ENCODE measurements at places on chromosomes 5 and 9.

DNA sequence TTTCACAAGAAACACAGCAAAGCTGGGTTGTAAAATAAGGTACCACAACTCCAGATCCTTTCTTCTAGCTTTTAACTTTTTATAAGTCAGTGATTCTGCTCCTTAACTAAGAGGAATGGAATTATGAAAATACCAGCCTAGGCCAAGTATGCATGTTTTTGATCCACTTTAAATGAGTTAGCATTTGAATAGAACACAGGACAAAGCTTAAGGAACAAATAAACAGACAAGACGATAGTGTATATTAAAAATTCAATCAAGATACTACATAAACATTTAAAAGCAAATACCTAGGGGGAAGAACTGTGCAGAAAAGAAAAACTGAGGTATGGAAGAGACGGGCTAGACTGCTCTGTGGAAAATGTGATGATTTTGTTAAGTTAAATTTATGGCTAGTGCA is 200.7 kb downstream of the LURAP1L start:
- DNase-seq = no peak

DNA sequence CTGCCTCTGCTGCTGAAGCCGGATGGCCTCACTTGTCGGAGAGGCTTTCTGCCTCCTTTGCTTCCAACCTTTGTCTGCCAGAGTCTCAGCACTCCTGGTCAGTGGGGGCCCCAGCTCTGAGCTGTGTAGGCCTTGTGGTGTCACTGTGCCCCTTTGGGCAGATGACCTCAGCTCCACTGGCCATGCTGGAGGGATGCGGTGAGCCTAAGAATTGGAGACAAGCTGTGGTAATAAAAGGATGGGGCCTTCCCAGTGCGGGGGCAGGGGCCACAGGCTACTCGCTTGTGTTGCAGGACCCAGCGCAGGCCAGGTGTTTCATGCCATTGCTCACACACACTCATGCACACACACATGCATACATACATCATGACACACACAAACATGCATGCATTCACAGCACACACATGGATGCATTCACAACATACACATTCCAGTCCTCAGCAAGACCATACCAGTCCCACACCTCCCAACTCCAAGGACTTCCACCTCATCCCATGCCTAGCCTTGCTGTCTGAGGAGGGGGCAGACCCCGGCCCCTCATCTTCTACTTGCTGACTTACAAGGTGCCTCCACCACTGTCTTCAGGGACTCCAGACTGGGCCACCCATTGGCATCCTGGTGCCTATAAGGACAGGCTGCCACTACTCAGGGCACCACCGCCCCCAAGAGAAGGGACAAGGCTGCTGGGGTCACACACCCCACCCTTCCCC is 237.7 kb downstream of the SYK start:
- no peak for DNase-seq

DNA sequence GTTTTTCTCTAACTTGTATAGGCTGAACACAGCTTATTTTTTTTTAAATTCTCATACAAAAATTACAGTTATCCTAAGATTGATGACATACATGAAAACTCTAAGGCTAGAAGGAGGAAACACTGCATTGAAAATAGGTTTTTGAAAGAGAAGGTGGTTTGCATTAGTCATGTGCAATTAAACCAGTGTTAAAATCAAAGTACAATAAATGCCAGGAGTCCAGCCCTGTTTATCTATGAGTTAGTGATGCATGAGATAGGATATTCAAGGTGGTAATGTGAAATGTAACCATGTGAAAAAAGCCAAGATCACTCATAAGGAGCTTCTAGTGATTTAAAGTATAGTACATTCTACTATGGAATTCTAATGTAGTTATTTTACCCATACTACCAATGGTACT is 444.9 kb upstream of the CYLC2 start:
- no peak for DNase-seq

GRCh38 chr9:128638580-128638979 is 18.1 kb downstream of the DYNC2I2 start:
- DNase-seq = no peak

DNA sequence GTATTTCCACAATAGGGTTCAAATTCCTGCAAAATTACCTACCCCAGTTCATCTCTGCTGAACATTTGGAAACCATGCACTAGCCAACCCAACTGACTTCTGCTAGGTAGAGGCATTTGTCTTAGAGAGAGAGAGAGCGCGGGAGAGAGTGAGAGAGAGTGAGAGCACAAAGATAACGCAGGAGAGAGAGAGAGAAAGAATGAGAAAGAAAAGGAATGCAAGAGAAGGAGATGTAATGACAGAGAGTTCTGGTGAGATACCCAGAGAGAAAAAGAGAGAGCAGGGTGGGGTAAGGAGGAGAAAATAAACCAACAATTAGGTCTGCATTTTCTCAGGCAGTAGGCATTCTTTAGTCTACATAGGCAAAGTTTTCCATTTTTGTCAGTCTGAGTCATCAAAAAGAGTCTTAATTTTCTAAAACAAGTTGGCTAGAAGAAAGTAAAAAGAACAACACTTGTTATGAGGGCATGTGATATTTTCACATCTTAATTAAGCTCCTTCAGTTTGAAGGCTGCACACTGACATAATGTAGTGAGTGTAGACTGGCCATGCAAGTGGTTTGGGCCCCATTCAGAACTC is 98.2 kb downstream of the MAP1B start:
- DNase-seq = no peak

DNA sequence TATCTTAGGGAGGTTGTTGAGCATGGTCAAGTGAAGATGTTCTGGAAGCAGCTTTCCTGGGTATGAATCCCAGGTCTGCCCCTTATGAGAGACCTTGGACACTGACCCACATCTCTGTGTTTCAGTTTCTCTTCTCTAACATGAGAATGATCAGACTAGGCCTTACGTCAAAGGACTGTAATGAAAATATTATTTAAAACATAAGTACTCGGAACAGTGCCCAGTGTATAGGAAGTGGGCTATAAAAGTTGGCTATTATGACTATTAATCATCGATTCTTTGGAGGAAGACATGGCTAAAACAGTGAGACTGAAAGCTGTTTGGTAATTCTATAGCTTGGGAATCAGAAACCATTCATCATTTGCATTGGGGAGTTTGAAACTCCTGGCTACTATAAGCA is 65.3 kb upstream of the MYO10 start:
- no peak for DNase-seq

- DNase-seq = no peak
Observed at GRCh38 chr5:40141896-40142295, 537.8 kb upstream of the PTGER4 start.

DNA sequence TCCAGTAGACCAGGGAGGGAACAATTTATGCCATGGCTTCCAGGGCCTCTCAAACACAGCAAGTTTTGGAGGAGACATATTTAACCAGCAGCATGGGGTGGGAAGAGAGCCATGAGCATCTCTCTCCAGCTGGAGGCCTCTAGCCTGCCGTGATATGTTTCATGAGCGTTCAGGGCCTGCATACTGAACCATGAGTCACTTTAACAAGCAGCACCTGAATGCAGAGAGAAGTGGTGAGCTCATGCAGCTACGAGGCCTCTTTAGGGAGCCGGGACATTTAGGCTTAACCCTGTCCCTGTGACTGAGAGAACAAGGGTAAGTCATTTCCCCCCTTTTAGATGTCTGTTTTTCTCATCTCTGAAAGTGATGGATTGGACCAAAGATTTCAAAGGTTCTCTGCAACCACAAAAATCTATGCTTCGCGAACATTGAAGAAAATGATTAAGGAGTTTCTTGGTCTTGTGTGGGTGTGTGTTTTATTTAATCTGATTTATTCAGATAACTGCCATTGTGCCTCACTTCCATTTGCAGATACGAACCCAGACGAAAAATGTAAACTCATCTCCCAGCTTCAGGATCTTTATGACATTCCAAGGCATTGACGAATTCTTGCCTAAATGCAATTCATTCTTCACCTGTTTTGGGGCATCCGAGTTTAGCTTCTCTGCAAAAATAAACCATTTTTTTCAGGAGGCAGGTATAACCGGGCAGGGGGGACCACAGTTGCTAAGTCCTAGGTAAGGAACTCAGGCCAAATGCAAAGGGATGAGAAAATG is 157.0 kb downstream of the GABBR2 start:
- DNase-seq = no peak

DNA sequence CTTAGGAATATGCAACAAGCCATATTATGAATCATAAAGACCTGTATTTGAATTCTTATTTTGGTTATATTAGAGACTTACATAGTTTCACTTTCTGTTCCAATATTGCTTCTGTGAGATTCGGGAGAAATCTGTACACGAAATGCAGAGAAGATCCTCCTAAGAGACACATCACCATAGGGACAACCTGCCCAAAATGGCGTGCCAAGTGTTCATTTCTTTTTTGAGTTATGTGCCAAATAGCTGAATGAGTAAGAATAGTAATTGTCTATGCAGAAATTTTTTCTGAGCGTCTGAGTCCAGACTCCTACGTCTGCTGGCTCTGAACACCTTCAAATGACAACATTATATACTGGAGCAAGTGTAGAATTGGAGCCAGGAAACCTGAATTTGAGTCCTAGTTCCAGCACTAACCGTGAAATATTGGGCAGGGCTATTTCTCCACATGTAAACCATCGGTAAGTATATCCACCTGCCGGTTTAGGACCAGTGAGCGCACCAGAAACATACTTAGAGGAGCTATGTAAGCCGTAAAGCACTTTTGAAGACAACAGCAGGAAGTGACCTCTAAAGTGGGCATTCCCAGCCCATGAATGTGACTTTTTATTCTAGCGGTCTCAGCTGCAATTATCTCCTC is 163.9 kb upstream of the DMRT1 start:
- DNase-seq = no peak

GRCh38 chr9:129334105-129334935 is 156.3 kb upstream of the IER5L start:
- no peak for DNase-seq

GRCh38 chr5:120405286-120405864 is 58.7 kb upstream of the PRR16 start:
- no peak for DNase-seq

DNA sequence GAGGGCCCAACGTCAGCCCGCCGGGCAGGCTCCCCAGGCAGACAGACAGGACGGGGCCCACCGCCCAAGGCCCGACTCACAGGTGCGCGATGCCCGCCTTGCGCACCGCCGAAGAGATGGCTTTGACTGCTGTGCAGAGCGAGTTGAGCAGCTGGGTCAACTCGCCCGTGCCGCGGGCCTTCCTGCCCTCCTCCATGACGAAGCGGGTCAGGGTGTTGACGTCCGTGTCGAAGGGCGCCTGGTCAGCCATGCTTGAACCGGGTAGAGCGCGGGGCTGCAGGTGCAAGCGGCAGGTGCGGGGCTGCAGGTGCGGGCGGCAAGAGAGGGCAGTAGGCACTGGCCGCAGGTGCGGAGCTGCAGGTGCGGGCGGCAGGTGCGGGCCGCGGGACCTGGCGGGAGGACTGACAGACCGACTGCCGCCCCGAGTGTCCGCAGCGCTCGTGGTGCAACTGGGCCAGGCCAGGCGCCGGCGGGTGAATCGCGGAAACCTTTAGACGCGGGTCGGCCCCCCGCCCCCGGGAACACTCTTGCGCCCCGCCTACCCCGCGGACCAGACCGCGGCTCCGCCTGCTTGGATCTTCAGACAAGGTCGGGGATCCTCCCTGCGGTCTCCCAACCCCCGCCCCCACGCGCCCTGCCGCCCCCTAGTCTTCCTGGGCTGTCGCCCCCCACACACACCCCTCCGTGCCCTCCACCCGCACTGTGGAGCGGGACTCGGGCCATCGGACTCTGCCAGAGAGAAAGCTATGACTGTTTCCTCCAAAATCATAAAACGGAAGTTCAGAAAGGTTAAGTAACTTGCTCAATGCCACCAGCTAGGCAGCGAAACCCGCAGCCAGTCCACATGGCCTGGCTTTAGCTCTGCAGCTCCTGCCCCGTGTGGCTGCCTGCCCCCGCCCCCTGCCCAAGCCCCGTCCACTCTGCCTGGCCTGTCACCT is at the start of gene FBP1:
TSS of gene FBP1 (minus strand) at position 458 of the 938 bp plus-strand sequence. CDS start at position 250, 208 bp downstream.
- DNase-seq = peak; percentile 4

DNA sequence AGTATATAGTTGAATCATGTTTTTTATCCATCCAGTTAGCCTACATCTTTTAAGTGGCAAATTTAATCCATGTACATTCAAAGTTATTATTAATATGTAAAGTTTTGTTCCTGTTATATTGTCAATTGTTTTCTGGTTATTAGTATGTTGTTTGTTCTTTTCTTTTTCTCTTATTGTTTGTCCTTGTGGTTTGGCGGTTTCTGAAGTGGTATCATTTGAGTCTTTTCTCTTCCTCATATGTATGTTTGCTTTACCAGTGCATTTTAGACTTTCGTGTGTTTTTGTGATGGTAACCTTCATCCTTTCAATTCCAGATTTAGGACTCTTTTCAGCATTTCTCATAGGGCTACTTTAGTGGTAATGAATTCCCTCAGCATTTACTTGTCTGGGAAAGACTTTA is 130.4 kb upstream of the RFX3 start:
- no peak for DNase-seq

- DNase-seq = no peak
Observed at GRCh38 chr5:143311428-143311827, 92.1 kb downstream of the NR3C1 start.

DNA sequence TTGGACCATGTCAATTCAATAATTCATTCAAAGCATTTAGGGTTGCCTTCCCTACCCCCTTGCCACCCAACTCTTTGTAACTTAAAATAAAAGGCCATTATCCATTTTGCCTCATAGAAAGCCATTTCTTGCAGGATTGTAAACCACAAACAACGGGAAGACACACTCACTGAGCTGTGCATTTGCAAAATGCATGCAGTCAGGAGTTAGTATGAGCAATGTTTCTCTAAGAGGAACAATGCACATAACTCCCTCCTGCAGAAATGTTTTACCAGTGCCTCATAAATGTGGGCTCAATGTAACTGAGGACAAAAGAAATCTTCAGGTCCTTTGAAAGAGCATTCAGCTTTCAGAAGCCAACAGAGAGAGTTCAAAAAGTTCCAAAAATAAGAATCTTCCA is 98.5 kb upstream of the ABCA1 start:
- no peak for DNase-seq

DNA sequence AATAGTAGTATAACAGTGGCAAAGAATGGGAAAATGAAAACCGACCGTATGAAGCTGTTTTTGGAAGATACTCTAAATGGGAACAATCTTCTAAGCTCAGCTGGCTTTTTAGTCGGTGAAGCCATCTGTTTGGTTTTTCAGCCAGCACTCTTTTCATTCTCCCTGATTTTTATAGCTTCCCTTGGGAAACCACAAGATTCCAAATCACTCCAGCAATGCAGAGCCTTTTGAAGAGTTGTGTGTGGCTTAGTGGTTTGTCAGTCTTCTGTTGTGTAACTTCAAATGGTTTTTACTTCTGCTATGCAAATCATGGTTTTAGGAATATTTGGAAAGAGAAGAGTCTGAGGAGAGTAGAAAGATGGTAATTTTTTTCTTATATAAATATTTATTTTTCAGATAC is 180.7 kb downstream of the KDM4C start:
- DNase-seq = no peak
